ENCODE measurements at places on chromosomes 1 and 21.

DNA sequence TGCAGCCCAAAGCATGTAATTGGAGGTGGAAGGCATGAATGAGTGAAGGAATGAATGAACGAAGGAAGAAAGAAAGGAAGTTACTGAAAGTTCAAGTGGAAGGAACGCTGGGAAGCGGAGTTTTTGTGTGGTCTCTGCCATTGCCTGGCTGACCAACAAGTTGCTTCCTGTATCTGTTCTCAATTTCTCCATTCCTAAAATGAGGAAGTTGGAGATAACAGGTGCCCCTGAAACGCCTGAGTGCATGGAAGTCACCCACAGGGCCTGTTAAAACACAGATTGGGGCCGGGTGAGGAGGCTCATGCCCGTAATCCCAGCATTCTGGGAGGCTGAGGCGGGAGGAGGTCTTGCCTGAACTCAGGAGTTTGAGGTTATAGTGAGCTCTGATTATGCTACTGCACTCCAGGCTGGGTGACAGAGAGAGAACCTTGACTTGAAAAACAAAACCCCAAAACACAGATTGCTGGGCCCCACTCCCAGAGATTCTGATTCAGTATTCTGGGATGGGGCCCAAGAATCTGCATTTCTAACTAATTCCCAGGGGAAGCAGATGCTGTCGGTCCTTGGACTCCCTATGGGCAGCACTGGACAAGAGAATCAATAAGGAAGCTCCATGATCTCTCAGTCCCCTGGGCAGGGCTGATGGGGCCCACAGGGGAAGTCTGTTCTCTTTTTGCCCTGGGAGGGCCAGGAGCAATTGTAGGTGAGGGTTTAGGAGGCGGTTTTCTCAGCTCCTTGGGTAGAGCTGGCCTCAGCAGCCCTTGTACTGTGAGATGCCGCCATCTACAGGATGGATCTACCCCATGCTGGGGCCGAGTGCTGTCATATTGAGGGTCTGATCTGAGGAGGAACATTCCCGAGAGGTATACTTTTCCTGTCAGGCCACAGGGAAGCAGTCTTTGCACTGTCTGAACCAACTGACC lies 3.3 kb upstream of the CNR2 start:
- peak; percentile 92 for DNase-seq

DNA sequence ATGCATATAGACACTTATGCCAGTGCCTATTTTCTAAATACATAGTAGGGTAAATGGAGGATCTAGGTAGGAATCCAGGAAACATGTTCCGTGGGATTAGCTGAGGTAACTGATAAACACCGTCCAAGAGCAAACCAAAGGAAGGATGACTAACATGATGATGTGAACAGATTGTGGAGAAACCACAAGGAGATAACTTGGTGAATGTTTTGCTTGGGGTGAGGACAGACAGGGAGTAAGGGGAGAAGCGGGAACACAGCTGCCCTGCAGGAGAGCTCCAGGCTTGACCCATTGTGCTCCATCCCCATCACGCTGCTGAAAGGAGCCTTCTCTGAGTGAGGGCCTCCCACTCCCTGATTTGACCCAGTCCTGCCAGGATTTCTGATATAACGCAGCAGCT lies 87.0 kb upstream of the ZC3H11B start:
- no peak for DNase-seq

GRCh38 chr1:93695411-93696005 lies 13.9 kb upstream of the BCAR3 start:
- peak; percentile 57 for DNase-seq

- peak; percentile 40 for DNase-seq
Observed at GRCh38 chr1:210231846-210232510, 618 bp upstream of the SERTAD4 start.

DNA sequence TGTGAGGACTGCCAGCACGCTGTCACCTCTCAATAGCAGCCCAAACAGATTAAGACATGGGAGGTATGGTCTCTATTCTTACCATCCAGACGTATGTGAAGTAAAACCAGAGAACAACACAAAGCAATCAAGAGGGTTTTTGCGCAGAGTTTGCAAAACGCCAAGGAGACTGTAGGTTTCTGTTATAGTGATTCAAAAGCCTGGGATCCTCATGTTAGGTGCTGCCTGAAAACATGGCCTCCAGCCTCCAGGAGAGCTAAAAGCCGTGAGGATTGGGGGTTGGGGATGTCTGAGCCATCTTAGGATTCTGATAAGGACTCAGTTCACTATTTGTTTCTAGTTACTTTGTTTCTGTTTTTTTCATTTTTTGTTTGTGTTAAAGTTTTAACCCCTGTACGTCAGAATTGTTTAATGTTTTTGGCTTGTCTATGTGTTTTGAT lies 4.2 kb upstream of the CCT8 start:
- DNase-seq: peak; percentile 38

- DNase-seq: no peak
Observed at GRCh38 chr1:118504221-118504644, 319.2 kb upstream of the SPAG17 start.

GRCh38 chr21:37452227-37452626 lies 85.7 kb downstream of the DYRK1A start:
- no peak for DNase-seq

- no peak for DNase-seq
Observed at GRCh38 chr1:53783056-53783455, 44.1 kb upstream of the GLIS1 start.

All from WERI-Rb-1 (cell line).